RKO (cell line): ENCODE measurements at places on chromosomes 3 and 15.

DNA sequence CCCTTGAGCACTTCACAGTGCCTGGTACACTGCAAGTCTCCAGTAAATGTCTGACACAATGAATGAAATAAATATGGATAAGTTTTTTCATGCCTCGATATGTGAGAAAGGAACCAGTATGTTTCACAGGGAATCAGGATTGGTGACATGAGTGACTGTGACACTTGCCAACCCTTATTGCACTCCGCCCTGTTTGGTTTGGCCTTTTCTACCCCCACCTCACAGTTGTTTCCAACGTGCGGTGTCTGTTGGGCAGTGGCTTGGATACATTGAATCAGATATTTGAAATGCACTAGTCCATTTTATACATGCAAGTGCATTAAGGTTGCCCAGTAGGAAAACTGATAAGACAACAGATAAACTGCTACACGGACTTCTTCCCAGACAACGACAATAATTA lies 2.0 kb downstream of the NPHP3 start:
- DNase-seq = no peak

DNA sequence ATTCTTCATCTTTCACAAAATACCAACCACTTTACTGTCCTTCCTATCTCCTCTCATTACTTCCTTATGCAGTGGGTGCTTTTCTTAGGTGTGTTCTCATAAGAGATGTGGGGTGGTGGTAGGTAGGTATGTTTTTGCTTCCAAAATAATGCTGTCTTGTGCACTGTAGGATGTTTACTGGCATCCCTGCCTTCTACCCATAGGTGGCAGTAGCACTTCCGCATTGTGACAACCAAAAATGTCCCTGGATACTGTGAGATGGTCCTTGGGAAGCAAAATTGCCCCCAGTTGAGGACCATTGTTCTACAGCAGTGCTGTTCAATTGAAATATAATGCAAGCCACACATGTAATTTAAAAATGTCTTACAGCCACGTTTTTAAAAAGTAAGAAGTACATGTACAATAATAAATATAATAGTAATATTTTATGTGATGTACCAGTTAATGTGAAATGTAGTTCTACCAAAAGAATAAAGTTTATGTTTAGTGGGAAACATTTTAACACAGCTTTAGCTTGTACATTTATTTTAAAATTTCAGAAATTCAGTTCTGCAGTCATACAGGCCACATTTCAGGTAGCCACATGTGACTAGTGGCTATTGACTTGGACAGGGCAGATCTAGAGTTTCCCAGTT lies 75.2 kb downstream of the NEO1 start:
- DNase-seq = peak; percentile 37

DNA sequence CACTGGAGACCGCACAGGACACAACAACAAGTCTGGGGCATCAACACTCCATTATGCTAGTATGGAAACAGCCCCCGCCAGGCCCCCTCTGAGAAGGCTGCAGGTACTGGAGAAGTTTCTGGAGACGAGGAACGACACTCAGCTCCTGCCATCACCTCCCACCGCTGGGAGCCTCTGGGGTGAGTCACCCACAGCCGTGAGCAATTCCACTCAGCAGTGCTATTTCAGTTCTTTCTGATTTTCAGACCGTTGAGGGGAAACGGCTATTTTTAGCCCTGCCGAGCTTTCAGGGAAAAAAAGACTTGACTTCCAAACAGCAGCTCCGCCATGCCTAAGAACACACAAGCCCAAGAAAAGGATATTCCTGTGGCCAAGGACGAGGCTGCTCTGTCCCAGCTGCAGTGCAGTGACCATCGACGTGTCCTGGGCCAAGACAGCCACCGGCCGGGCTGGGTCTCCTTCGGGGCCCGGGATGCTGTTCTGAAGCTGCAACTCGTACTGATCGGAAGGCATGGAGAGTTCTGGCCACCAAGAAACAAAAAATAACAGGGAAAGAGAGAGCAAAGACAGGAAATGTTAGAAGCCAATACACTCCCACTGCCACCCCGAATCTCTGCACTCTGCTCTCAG lies 40.8 kb downstream of the NUP210 start:
- peak; percentile 11 for DNase-seq

- DNase-seq = no peak
Observed at GRCh38 chr15:42092398-42093318, 1.7 kb downstream of the PLA2G4D start.

DNA sequence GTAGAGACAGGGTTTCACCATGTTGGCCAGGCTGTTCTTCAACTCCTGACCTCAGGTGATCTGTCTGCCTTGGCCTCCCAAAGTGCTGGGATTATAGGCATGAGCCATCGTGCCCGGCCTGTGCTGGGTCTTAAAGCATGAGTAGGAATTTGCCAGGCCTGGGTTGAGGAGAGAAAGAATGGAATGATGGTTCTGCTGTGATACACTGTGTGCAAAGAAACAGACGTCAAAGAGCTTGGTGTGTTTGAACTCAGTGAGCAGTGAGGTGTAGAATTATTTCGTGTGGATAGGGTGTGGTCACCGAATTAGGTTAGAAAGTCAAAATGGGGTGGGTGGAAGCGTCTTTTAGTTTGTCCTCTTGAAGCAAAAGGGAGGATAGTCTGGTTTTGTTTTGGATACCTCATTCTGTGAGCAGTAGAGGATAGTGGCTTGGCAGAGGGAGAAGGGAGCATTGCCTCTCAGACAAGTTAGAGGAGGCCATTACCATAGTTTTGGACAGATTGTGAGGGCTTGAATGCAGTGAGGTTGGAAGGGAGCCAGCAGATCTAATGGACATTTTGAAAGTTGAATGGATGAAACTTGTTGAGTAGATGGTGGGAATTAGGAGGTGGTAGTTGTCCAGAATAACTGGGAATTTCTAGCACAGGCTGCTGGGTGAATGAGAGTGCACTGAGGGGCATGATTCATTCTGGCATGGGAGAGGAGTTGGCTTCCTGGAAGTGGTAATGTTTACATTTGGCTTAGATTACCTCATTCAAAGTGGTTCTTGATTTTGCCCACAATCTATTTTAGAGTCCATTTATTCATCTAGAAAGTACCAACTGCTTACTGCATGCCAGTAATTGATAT lies 27.2 kb downstream of the AKAP13 start:
- peak; percentile 82 for DNase-seq

- peak; percentile 68 for DNase-seq
Observed at GRCh38 chr3:150177673-150178381, 207.1 kb upstream of the PFN2 start.

- DNase-seq = no peak
Observed at GRCh38 chr15:73914145-73914544, 12.1 kb upstream of the LOXL1 start.

DNA sequence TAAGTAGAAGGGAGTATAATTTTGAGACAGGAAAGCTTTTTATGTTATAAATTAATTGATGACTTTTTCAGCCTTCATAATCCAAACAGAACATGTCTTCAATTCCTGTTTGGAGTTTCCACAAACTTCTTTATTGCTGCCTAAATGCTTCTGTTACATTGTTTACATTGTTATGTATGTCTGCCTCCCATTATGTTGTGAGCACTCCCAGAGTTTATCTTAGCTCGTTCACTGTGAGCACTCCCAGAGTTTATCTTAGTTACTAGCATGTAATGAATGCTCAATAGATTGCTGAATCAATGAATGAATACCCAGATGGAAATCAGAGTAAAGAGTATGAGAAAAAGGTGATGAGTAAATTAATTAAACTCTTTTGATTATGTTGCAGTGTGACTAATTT lies 1178.0 kb downstream of the ROBO1 start:
- no peak for DNase-seq

- DNase-seq = no peak
Observed at GRCh38 chr3:55571913-55572312, 84.8 kb upstream of the WNT5A start.

DNA sequence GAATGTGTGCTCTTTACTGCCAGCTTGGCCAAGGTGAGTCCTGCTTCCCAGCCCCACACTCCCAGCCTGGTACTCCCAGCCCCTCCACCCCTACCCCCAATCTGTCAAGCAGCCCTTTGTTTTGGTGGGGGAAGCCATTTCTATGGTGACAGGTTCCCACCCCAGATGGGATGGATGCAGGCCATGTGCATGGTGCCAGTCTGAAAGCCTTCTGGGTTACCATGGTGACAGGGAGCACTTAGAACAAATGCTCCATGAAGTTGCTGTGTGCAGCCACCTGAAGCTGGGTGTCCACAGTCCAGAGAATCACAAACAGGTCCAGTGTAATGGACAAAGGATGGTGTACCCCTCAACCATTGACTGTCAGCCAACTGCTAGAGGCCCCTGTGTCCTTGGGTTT lies 19.1 kb upstream of the VILL start:
- DNase-seq = no peak

DNA sequence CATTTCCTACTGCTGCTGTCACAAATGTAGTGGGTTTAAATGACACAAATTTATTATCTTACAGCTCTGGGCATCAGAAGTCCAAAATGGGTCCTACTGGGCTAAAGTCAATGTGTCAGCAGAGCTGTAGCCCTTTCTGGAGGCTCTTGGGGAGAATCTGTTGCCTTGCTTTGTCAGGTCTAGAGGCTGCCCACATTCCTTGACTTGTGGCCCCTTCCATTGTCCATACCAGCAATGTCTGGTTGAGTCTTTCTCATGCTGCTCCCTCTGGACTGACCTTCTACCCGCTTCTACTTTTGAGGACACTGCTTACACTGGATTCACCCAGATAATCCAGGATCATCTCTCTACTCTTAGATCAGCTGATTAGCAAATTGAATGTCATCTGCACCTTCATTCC lies 3.0 kb downstream of the IL12A start:
- DNase-seq = no peak

- DNase-seq = no peak
Observed at GRCh38 chr3:9098716-9099675, 135.7 kb upstream of the RAD18 start.

DNA sequence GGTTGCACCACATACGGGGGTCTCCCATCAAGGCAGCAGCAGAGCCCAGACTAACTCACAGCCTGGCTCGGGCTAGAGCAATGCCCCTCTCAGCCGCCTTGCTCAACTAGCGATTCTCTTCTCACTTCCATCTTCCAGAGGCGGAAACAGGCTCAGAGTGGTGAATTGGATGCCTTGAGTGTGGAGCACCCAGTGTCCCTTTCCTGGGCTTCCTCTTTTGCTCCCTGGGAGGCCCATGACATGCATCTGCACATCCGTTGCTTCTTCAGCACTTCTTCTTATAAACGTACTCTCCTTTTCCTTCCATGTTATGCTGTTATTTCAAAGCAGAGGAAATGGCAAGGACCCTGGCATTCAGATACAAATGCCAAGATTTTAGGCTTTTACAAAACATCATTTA lies 2.1 kb upstream of the IQSEC1 start:
- DNase-seq = no peak

- DNase-seq = no peak
Observed at GRCh38 chr3:64179860-64180259, 45.4 kb downstream of the PRICKLE2 start.

- DNase-seq = no peak
Observed at GRCh38 chr3:48437812-48438211, 2.1 kb downstream of the CCDC51 start.

DNA sequence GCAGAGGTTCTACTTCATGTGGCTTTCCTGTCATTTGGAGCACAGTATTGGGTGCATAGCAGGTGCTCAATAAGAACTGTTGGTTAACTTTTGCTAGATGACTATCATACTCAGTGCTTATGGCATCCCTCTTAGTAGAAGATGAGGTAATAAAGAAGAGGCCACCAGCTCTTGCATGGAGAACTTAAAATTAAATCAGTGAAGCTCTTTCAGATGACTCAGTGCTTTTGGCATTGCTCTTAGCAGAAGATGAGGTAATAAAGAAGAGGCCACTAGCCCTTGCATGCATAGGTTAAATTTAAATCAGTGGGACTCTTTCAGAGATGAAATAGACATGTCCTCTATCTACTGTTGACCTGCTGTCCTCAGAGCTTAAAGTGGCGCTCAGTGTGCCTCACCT lies 109.4 kb upstream of the FGF7 start:
- DNase-seq = peak; percentile 57

DNA sequence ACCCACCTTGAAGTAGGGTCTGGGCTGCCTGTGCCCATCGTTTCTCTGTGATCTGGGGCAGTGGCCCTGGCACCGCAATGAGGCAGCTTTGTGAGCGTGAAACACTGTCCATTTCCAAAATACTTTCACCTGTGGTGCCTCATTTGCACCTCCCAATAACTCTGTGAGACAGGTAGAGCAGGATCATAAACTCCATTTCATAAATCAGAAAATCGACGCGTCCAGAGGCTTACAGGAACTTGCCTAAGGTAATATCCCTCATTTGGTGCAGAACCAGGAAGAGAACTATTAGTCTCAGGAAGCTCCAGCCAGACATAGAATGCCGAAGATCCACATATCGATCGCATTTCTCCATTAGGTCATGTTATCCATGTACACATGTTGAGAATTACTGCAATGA lies 38.2 kb upstream of the SEMA4B start:
- DNase-seq = no peak

- DNase-seq = no peak
Observed at GRCh38 chr3:12768579-12769527, 9.8 kb upstream of the TMEM40 start.

DNA sequence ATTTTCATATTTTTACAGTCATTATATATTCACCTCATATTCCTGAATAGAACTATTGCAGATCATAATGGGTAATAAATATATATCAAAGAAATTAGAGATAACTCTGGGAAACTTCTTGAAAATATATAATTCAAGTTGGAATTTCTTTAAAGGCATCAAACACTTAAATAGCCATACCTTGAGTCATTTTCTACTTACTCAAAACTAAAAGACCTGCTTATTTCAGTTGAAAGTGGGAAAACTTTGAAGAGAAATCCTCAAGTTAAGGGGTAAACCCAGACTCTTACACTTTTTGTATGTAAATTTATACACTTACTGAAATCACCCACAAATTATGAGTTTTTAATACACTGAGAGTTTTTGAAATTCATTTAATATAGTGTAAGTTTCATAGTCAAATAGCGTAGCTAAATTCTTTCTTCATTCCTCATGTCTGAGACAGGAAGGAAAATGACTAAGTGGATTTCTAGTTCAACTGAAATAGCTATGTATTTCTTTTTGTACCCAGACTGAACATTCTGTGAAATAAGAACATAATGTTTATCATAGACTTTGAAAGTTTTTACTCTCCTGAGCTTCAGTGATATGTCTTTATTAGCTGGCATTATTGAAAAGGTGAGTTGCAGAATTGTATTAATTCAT lies 4.6 kb upstream of the ALCAM start:
- DNase-seq = peak; percentile 85

DNA sequence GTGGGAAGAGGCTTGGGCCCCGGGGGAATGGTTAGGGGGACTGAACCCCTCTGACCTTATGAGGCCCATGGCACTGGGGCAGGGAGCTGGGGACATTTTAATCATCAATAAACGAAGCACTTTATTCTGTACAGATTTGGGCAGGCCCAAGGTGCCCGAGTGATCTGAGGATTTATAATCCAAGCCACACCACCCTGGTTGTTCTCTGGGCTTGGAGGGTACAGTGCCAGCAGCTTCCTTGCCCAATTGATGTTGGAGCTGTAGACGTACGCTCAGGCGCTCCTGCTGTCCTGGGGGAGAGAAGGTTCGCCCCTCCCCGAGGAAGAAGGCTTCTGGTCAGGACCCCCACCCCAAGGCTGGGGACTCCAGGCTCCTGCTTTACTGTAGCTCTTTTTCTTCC lies 12.5 kb downstream of the ZBTB47 start:
- DNase-seq = no peak

DNA sequence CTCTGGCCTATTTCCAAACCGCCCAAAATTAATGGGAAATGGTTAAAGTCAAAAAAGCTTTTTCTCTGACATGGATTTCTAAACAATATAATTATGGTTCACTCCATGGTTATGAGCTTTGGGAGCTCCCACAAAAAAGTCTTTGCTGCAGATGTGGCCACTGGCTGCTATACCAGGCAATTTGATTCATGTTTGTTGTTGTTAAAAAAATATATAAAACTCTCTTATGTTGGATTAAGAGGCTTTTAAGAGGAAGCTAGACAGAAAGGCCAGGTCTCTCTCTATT lies 258.6 kb downstream of the TIGIT start:
- DNase-seq = no peak
